Stimulated activated CD4-positive, alpha-beta T cell treated with anti-CD3 and anti-CD28 coated beads, Interleukin-1b, Interleukin-23, amount 100 ng/mL, for 1 hour (primary cell): ENCODE measurements at places on chromosomes 3 and 15.

DNA sequence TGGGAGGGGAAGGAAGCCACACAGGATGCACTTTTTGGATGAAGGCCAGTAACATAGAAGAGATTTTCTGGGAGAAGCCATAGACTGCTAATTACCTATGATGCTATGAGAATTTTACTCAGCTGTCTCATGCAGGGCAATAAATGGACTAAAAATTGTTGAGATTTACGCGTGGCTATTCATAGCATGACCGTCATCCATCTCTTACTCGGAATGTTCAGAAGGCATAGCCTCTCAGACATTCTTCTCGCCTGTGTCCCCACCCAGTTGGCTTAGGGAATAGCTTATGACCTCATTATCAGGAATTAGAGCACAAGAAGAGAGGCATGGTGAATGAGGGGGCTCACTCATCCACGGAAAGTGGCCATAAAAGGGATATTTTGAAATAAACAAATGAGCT, 107.9 kb upstream of the ATP10A start:
- no peak for DNase-seq

DNA sequence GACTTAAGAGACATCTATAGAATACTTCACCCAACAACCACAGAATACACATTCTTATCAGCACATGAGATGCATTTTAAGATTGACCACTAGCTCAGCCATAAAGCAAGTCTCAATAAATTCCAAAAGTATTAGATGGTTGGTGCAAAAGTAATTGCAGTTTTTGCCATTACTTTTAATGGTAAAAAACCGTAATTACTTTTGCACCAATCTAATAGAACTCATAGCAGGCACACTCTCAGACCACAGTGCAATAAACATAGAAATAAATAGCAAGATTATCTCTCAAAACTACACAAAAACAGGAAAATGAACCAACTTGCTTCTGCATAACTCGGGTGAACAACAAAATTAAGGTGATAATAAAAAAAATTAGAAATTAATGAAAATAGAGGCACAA, 33.7 kb upstream of the PPM1L start:
- no peak for DNase-seq

GRCh38 chr15:80155001-80155377, 2.2 kb downstream of the FAH start:
- no peak for DNase-seq

DNA sequence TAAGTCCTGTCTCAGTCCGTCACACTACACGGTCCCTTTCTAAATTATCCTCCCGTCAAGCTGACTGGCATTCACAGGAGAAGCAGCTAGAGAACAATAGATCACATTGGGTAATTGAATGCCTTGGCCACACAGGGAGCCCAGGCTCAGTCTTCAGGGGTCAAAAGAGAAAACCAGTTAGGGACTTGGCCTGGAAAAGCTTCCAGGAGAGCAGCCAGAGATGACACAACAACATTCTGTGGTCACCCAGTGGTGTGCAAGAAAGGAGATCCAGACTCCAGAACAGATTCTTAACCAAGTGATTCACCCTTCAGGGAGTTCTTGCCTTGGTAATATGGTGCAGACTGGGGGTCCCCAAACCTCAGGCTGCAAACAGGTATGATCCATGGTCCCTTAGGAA, 15.9 kb downstream of the ARHGAP31 start:
- no peak for DNase-seq

- no peak for DNase-seq
Observed at GRCh38 chr15:40428185-40428584, 12.6 kb upstream of the BAHD1 start.
